ENCODE measurements at places on chromosomes 1 and 21. TPM values are rescaled to one million over a fixed set of nuclear protein-coding genes. Genes with fewer than 3 reads are reported as not detected.

Gene RGS8
- 0.04 TPM for total RNA-seq

Gene SHE
- 8.2 TPM for total RNA-seq

Gene TCP10L
- 1.6 TPM for total RNA-seq

Gene TMPRSS15
- total RNA-seq: 0.40 TPM

Gene ZC3H12A
- total RNA-seq: 0.93 TPM

Gene BACH1
- total RNA-seq: 73.5 TPM

Gene CD2
- total RNA-seq: 0.22 TPM

Gene TLR5
- 3.8 TPM for total RNA-seq

Gene TMEM200B
- total RNA-seq: 10.1 TPM

Gene KCNT2
- 10.6 TPM for total RNA-seq

Gene GRHL3
- total RNA-seq: 0.09 TPM

Gene RCAN1
- total RNA-seq: 22.0 TPM

Gene FMN2
- total RNA-seq: 0.27 TPM

Gene FOXD2
- total RNA-seq: 0.22 TPM

Gene LRRC71
- 0.53 TPM for total RNA-seq

Gene LY9
- 0.13 TPM for total RNA-seq

Gene ARHGEF16
- 0.40 TPM for total RNA-seq

Gene DNM3
- total RNA-seq: 7.0 TPM

Gene SUCO
- total RNA-seq: 40.2 TPM

Gene SFT2D2
- total RNA-seq: 15.7 TPM

Gene PGLYRP4
- total RNA-seq: not detected

Gene OLFM3
- 0.40 TPM for total RNA-seq

Gene RAB4A
- total RNA-seq: 39.0 TPM

Gene AQP10
- total RNA-seq: 0.04 TPM

Gene OR2L2
- 0.04 TPM for total RNA-seq

Gene MYBPH
- 109 TPM for total RNA-seq

Gene OR6Y1
- total RNA-seq: not detected

Gene TNNT2
- total RNA-seq: 408 TPM

Gene DRAXIN
- total RNA-seq: 0.27 TPM

Gene TMPRSS2
- total RNA-seq: not detected

Gene FALEC
- 0.84 TPM for total RNA-seq

Gene ATP1A4
- total RNA-seq: 0.44 TPM

Gene FCGR2B
- 0.22 TPM for total RNA-seq

Gene ENAH
- total RNA-seq: 59.4 TPM

Gene S100B
- total RNA-seq: 20.0 TPM

Gene ZNF593OS
- 0.31 TPM for total RNA-seq

Gene TRIM67
- total RNA-seq: 0.04 TPM

Gene SYDE2
- 8.3 TPM for total RNA-seq

Gene TMPRSS3
- not detected for total RNA-seq

Gene PODN
- 5.4 TPM for total RNA-seq

Gene NOC2L
- total RNA-seq: 41.8 TPM

Gene PBX1
- total RNA-seq: 42.7 TPM

Gene CTPS1
- total RNA-seq: 12.3 TPM

Gene RAB7B
- 10.6 TPM for total RNA-seq

Gene PTAFR
- 1.6 TPM for total RNA-seq

Gene CD1D
- 1.6 TPM for total RNA-seq

Gene LCE1E
- total RNA-seq: not detected

Gene EFNA1
- total RNA-seq: 15.3 TPM

Gene HSF2BP
- 1.2 TPM for total RNA-seq

Gene OLFML3
- 194 TPM for total RNA-seq

Gene RHCE
- total RNA-seq: 0.44 TPM

Gene LCE6A
- not detected for total RNA-seq

Gene SHCBP1L
- 0.35 TPM for total RNA-seq

Gene LGR6
- total RNA-seq: 0.09 TPM

Gene HES5
- 0.80 TPM for total RNA-seq

Gene RSPH1
- 0.04 TPM for total RNA-seq

Gene NBPF6
- not detected for total RNA-seq

Gene OVAAL
- total RNA-seq: not detected

Gene AGT
- 8.4 TPM for total RNA-seq

All from muscle of leg (tissue), 16 donors.